ENCODE measurements at places on chromosomes 11 and 22.

- no peak for DNase-seq
Observed at GRCh38 chr11:121221496-121222200, 70.9 kb upstream of the SC5D start.

GRCh38 chr11:1205121-1205986 is 17.5 kb upstream of the MUC5B start:
- DNase-seq, result no peak

GRCh38 chr22:36197065-36197440 is 4.6 kb downstream of the APOL4 start:
- DNase-seq, result peak; percentile 83

GRCh38 chr11:75199412-75199955 is 41.1 kb upstream of the TPBGL start:
- DNase-seq, result no peak

GRCh38 chr11:94790197-94790596 is 22.0 kb downstream of the AMOTL1 start:
- no peak for DNase-seq

DNA sequence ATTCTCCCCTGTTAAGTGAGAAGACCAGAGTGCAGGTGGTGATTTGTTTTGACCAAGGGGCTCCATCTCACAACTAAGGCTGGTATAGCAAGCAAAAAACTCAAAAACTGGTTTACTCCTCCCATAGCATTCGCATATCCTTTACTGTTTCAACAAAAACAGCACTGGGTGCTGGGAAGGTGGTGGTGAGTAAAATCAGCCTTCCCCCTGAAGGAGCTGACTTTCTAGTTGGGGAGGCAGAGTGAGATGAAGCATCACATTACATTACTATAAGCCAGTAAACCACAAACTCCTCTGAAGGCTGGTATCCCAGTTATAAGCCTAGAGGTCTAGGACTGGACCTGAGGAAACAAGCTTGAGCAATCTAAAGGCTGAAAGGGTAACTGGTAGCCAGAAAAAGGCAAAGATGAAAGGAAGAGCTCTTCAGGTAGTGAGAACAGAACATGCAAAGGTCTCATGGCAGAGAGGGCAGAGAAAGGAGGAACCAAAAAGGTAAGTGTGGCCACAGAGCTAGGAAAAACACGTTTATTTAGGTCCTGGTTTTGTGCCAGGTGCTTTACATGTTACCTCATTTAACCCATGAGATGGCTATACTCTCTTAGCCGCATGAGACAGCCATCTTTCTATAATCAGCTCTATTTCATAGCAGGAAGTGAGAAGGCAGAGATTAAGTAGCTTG is 22.3 kb downstream of the TMEM123 start:
- peak; percentile 17 for DNase-seq

GRCh38 chr11:80873310-80873999 is 1432.6 kb upstream of the TENM4 start:
- DNase-seq, result peak; percentile 9

DNA sequence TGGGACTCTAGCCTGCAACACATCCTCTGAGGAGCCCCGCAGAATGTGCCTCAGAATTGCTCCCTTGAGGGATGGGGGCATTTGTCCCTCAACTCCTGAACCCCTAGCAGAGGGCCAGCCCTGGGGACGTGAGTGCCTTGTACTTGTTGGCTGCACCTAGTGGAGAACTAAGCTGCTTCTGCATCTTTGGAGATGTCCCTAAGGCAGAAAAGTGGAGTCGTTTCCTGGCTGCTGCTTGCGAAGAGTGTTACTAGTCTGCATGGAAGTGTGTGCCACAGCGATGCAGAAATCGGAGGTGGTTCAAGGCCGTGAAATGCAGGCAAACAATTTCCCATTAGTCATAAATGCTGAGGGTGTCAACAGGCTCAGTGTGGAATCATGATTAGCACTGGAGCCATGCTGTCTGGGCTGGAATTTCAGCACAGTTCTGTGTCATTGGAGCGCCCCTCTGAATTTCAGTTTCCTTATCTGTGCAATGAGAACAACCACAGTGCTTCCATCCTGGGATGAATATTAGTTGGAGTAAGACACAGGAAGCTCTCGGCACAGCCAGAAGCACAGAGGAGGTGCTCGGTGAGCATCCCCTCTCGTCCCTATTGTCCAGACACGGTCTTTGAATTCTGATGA is 56.5 kb downstream of the MIAT start:
- peak; percentile 91 for DNase-seq

DNA sequence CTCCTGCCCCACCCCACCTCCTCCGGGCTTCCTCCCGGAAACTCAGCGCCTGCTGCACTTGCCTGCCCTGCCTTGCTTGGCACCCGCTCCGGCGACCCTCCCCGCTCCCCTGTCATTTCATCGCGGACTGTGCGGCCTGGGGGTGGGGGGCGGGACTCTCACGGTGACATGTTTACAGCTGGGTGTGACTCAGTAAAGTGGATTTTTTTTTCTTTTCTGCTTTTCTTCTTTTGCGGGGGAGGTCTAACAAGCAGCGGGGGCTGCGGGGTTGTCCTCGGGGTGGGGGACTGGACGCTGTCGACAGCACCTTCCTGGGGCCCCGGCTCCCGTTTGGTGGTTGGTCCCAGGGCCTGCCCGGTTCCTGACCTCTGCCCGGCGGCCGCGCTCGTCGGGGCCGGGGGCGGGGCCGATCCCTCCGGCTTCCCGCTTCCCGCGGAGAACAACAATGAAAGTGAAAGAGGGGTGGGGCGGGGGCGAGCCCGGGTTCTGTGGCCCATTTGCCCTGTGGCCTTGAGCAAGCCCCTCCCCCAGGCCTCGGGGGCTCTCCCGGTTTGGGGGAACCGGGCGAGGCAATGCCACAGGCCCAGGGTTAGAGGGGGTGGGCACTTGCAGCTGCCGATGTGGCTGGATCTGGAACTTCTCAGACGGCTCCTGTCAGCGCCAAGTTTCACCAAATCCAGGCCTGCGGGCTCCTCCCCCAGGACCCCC is 975 bp upstream of the MDK start:
- DNase-seq, result no peak

DNA sequence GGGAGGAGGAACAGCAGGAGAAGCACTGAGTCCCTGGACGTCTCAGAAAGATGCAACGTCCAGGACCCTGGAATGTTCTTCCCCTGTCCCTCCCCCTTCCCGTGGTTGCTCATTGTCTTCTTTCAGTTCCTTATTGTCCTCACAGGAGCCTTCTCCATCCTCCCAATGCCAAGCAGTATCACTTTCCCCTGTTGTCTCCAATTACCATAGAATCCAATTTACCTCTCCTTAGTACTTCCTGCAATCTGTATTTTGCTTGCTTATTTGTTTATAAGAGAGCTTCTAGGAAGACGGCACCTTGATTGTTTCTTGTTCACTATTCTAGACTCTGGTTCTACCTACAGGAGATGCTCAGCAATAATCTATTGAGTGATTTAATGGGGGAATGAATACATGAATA is 1273.7 kb downstream of the LRRC4C start:
- DNase-seq, result no peak

- peak; percentile 82 for DNase-seq
Observed at GRCh38 chr11:131137046-131137445, 220.8 kb upstream of the SNX19 start.

- no peak for DNase-seq
Observed at GRCh38 chr11:128603752-128604414, 16.5 kb upstream of the ETS1 start.

DNA sequence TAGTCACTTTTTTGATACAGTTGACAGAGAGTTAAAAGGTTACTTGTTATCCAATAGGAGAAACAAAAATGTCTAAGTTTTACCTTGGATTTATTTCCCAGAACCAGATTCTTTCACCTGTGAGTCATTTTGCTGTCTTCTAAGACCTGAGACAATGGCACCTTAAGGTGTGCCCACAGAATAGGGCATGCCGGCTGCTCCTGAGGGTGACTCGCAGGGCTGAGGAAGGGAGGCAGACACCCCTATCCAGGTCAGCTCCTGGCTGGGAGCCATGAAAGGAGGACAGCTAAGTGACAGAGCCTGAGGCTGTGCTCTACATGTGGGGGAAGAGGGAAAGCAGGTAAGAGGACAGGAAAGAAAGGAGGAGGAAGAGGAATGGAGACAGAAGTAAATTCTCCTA is 67.8 kb downstream of the RASSF10 start:
- no peak for DNase-seq
